ENCODE measurements at places on chromosomes 2 and 18. TPM values are rescaled to one million over a fixed set of nuclear protein-coding genes. Genes with fewer than 3 reads are reported as not detected.

Gene SFTPB
- 0.05 TPM for polyA plus RNA-seq

Gene CD8A
- 0.39 TPM for polyA plus RNA-seq

Gene RAB31
- polyA plus RNA-seq: 35.5 TPM

Gene PLGLB1
- polyA plus RNA-seq: 7.1 TPM

Gene SPATA3
- polyA plus RNA-seq: not detected

Gene PDE1A
- polyA plus RNA-seq: 28.3 TPM

Gene CNGA3
- polyA plus RNA-seq: not detected

Gene KCNG2
- 0.19 TPM for polyA plus RNA-seq

Gene CERKL
- polyA plus RNA-seq: 14.8 TPM

Gene ITSN2
- polyA plus RNA-seq: 28.4 TPM

Gene ZRANB3
- polyA plus RNA-seq: 11.2 TPM

Gene RTP5
- not detected for polyA plus RNA-seq

Gene BBS5
- polyA plus RNA-seq: 14.2 TPM

Gene GRB14
- 2.4 TPM for polyA plus RNA-seq

Gene ASPRV1
- polyA plus RNA-seq: 4.7 TPM

Gene GFPT1
- polyA plus RNA-seq: 43.6 TPM

Gene ABCB11
- polyA plus RNA-seq: 0.31 TPM

Gene DLGAP1
- 4.3 TPM for polyA plus RNA-seq

Gene CHST9
- 4.3 TPM for polyA plus RNA-seq

Gene SERPINB13
- not detected for polyA plus RNA-seq

Gene NEB
- 9.4 TPM for polyA plus RNA-seq

Gene TUBA3E
- polyA plus RNA-seq: 0.33 TPM

Gene LINC00305
- polyA plus RNA-seq: 7.0 TPM

Gene DUSP19
- polyA plus RNA-seq: 6.8 TPM

Gene TEKT4
- polyA plus RNA-seq: not detected

Gene TRIM43
- polyA plus RNA-seq: 0.49 TPM

Gene AQP12A
- polyA plus RNA-seq: 0.60 TPM

Gene SNORC
- polyA plus RNA-seq: 2.0 TPM

Gene SLC19A3
- polyA plus RNA-seq: 7.4 TPM

Gene PAX3
- polyA plus RNA-seq: 0.24 TPM

Gene UGT1A3
- polyA plus RNA-seq: not detected

Gene SPDYA
- 4.0 TPM for polyA plus RNA-seq

Gene TTN
- polyA plus RNA-seq: 1.2 TPM

Gene C2orf76
- 29.1 TPM for polyA plus RNA-seq

Gene NT5DC4
- 0.13 TPM for polyA plus RNA-seq

Gene ADD2
- polyA plus RNA-seq: 6.1 TPM
